ENCODE measurements at places on chromosomes 5 and 9.

GRCh38 chr5:96256795-96257470 lies 176.1 kb downstream of the PCSK1 start:
- DNase-seq: peak; percentile 13

- DNase-seq: no peak
Measured at GRCh38 chr9:121233906-121234831, 32.5 kb upstream of the RAB14 start.

DNA sequence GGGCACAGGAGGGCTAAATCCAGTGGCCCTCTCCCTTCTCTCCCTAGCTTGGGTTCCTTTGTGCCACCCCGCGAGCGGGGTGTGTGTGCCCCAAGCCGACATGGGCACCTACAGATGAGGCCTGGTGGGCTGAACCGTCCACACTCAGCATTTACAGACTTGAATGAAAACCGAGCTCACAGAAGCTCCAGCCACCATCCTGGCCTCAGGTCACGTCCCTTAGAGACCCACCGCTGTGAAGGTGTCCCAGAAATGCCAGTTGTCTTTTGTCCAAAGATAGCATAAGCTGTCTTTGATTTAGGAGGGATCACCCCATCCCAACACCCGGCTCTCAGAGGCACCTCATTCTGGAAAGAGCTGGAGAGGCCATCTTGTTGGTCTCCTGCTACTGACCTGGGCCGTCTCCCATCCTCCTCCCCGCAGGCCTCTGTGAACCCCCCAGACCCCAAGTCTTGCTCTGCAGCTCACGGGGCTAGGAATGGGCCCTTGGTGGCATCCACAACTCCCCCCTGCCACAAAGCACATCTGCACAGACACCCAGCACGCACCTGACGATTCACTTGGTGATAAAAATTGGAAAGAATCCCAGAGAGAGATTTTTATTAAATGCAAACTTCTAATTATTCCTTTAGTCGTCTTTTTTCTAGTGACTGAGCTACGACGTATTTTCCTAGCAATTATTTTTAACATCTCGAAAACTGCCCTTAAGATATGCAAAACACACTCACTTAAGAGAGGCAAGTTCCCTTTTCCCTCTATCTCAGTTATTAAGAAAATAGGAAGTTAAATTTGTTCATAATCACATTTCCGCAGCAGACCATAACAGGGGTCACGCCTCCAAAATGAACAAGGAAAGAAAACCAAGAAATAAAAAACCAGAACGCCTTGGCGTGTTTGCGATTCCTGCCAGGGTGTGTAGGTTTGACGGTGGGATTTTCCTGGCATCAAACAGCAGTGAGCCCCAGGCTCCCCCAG lies 80.5 kb upstream of the LMX1B start:
- DNase-seq: peak; percentile 26

DNA sequence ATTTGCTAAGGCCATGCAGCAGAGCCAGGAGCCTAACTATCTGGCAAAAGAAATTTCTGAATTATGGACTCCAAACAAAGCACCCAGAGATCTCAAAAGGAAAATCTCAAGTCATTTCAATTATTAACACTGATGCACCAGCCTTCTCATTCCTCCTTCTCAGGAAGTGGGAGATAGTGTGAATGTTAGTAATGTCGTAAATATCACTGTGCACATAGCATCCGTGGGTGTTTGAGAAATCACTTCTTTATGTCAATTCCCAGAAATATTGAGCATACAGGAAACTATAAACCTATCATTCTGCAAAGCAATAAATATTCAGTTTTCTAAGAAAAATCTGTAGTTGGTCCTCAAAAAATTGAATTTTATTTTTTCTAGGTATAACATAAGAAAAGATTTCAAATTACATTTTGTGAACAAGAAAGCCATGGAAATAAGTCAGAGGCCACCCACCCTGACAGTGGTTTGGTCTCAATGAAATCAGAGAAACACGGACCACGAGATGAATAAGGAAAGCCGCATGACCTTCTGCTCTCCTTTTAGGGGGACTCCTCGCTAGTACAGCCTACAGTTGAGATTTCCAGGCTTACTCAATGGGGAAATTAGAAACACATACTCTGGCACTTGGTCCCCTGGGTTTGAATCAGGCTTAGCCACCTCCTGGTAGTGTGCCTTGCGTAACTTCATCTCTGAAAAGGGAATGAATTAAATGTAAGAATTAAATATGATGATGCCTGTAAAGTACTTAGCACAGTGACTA lies 120.6 kb downstream of the DIRAS2 start:
- DNase-seq: no peak

DNA sequence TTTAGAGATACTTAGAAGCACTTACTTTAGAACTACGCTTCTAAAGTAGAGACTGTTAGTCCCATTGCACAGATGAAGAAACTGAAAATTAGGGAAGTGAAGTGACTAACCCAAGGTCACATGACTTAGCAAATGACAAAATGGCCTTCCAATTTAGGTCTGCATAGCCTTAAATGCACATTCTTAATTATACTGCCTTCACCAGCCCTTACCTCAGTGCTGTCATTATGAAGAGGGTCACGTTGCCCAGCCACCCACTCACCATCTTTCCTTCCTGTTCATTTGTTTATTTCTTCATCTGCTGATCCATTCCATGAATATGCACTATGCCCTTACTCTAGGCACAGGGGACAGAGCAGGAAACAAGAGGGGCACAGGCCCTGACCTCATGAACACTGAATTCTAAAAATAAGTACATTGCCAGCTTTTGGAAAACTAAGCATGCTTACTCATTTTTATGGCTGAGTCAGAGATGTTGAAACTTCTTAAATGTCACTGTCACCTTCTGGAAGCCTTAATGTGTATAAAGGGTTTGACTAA lies 8.6 kb downstream of the HAVCR2 start:
- no peak for DNase-seq

- DNase-seq: no peak
Measured at GRCh38 chr5:127386557-127386956, 96.0 kb downstream of the MEGF10 start.

DNA sequence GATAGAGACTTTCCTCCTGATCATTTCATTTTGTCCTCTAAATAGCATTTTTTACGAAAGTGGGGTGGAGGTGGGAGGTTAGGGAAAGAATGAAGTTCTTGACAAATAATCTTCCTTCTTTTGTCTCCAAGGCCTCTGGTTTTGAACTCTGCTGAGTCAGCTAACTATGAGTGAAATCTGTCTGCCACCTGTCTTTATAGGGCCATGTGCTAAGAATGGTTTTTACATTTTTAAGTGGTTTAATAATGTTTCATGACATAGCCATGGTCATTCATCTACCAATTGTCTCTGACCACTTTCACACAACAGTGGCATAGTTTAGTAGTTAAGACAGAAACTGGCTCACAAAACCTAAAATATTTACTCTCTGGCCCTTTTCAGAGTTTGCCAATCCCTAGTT lies 7.6 kb downstream of the MAN2A1 start:
- no peak for DNase-seq

DNA sequence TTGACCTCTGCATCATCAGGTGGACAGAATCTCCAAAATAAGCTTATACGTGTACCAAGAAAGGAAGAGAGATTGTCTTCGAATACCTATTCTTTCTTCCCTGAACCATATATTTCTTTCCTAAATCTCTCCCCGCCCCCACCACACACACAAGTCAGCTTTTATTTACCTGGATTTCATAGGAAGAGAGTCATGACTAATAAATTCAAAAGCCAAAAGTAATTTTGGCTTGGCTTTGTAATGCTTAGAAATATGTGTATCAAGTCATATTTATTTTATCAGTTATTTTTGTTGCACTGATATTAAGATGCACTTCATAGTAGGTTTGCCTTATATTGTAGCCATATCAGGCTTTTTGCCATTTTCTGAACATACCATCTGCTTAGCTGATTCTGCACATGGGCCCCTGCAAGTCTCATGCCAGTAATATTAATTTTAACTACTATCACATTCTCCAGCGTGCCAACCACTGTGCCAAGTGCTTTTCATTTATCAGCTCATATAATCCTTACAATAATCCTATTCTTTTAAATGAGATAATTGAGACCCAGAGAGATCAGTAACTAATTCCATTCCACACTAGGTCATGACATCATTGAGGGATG lies 1405.3 kb upstream of the NUDT12 start:
- DNase-seq: no peak

GRCh38 chr9:113376634-113377567 lies at the start of gene HDHD3:
Gene HDHD3, minus strand, starts transcription at chr9:113376986. Its CDS starts 2,632 bp downstream, at chr9:113374354.
- peak; percentile 90 for DNase-seq

DNA sequence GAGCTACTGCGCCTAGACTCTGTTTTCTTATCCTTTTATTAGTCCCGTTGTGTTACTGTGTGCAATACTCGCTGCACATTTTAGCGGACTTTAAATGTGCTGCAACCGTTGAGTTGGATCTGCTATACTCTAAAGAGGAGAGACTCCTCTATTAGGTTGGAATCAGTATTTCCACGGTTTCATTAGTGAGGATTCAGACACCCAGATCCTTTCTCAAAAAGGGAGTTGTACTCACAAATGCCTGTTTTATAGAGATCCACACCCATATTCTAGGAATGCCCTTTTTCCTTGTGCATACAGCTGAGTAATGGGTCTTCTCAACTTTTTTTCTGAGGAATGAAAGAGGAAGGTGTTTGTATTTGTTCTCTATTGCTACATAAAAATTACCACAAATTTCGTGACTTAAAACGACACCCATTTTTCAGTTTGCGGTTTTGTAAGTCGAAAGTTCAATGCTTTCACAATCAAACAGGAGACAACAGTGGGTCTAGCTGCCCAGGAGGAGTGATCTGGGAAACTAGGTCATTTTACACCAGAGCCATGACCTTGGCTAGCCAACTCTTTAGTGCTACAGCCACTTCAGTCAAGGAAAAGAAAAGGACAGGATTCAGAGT lies 52.8 kb upstream of the SLC44A1 start:
- no peak for DNase-seq

DNA sequence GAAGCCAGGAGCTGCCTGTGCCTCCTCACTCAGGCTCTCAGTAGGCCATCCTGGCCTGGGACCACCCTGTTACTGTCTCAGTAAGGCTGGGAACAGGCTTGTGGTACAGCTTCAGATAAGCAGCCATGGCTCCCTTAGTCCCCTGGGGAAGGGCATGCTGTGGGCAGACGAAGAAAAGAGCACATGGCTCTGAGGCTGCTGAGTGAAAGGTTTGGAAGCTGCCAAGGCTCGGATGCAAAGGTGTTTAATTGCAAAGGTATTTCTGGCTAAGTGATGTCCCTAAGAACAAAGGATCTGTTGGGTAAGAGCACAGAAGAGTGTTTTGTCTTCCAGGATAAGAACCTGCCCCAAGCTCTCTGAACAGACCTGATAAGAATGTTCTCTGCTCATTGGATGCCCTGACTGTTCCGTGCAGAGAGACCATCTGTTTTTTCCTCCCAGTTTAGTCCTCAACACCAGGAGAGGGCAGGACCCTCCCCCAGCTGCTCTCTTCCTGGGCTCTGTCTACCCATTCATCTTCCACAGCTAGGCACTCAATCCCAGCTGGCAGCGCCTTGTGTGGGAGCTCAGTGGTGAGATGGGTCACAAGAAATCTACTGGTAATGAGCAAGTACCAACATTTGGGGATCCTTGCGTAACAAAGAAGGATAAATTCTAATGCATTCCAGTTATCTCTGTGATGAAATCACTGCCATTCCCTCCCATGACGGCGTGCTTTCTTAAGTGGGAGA lies 17.7 kb downstream of the ANGPTL2 start:
- DNase-seq: peak; percentile 59

- DNase-seq: peak; percentile 8
Measured at GRCh38 chr9:9412241-9412640, 1200.6 kb downstream of the PTPRD start.

DNA sequence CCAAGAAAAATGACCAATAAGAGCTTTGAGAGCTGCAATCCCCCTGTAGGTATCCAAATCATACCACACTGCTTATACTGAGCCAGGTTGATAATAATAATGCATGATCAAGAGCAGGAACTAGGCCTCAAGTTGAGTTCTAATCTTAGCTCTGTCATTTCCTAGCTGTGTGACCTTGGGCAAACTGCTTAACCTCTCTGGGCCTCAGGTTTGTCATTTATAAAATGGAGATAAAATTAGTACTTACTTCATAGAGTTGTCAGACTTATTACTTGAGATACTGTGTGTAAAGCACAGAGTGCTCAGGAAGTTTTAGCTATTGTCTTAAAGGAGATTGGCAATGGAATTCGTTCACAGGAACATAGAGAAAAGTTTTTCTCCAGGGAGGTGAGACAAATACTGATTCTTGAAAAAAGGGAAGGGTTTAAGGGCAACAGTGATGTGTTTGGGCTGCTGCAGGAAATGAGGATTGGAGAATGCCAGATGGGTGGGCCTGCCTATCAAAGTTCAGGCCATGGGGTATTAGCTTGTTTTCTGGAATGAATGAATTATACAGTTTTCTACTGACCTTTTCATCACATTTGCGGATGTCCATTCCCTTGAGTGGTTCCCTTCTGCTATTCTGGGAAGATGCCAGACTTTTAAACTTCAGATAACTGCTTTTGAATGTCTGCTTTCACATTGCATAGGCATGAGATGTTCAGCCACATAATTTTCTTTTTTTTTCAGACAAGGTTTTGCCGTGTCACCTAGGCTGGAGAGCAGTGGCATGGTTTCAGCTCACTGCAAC lies 10.2 kb upstream of the ATP6V0E1 start:
- DNase-seq: no peak

GRCh38 chr9:18786196-18786595 lies 246.8 kb downstream of the SAXO1 start:
- no peak for DNase-seq

- DNase-seq: no peak
Measured at GRCh38 chr9:101073122-101073521, 44.6 kb downstream of the PLPPR1 start.

GRCh38 chr9:130054325-130054786 lies 650 bp downstream of the GPR107 start:
- no peak for DNase-seq

DNA sequence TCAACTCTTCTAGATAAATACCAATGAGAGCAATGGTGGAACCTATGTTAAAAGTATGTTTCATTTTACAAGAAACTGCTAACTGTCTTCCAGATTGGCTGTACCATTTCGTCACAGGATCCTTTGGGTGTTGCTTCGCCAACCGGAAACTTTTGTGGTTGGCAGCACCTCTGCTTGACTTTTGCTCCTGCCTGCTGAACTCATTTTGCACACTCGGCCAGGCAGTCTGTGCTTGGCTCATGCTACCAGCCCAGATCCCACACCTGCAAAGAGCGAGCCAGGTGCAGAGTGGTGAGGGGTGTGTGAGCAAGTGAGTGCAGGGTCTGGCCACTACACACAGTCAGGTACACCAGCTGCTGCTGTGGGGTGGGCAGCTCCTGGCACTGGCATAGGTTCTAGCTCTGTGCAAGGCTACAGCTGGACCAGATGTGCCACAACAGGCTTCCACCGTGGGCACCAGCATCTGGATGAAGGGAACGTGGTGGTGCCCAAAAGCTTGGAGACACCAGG lies 422.3 kb downstream of the PRR16 start:
- DNase-seq: no peak

GRCh38 chr9:22840641-22841040 lies 394.0 kb downstream of the DMRTA1 start:
- DNase-seq: no peak

DNA sequence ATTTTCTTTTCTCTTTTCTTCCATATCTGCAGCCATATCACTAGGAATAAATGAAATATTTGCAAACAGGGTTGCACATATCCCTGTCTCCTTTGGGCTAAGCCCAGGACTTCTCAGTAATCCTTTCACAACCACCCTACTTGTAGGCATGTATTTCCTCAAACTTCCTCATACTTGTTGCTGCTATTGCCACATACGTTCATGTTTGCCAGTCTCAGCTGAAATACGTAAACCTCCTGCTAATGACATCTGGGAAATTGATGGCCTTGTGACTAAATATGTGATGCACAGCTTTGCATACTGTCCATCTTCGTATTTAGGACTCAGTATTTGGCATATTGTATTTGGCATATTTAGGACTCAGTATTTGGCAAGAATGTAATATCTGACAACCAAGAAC lies 224.6 kb downstream of the PLK2 start:
- no peak for DNase-seq

- DNase-seq: no peak
Measured at GRCh38 chr9:7976167-7976755, 176.7 kb upstream of the DMAC1 start.

Measured in ELF-1 (cell line).